ENCODE measurements at places on chromosomes 13 and 19. TPM values are rescaled to one million over a fixed set of nuclear protein-coding genes. Genes with fewer than 3 reads are reported as not detected.

- DNase-seq = no peak
Measured at GRCh38 chr13:65555962-65556361, 1674.2 kb downstream of the PCDH9 start.

DNA sequence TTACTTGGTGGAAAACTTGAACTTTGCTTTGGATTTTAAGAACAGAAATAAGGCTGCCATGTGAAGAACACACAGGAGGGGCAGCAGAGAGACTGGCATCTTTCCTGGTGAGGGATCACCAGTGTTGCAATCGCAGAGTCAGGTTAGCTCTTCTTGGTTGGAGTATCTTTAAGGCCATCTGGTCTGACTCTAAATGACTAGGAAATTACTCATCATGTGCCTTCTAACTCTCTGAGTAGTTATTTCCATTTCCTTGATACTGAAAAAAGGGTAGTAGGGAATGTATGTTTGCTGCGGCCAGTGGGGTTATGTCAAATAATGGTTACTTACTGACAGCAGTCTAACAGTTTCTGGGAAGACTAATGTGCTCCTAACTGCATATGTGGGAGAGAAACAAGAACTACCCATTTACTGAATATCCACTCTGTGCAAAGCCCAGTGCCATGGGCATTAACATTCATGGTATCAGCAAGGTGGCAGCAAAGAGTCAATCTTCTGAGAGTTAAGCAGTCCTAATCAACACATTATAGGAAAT is 122.1 kb downstream of the COG6 start:
- DNase-seq = no peak

TYROBP gene
- total RNA-seq = 41.4 TPM

FFAR3 gene
- not detected for total RNA-seq

CYP4F2 gene
- total RNA-seq = not detected

- no peak for DNase-seq
Measured at GRCh38 chr13:110511509-110512181, 49.9 kb downstream of the RAB20 start.

- peak; percentile 27 for DNase-seq
Measured at GRCh38 chr19:31214086-31214485, 135.2 kb downstream of the TSHZ3 start.

- no peak for DNase-seq
Measured at GRCh38 chr13:39417643-39418042, 185.3 kb downstream of the LHFPL6 start.

GRCh38 chr13:88979465-88980175 is 1308.4 kb downstream of the SLITRK5 start:
- DNase-seq = no peak

MCF2L gene
- total RNA-seq = 34.3 TPM

DNA sequence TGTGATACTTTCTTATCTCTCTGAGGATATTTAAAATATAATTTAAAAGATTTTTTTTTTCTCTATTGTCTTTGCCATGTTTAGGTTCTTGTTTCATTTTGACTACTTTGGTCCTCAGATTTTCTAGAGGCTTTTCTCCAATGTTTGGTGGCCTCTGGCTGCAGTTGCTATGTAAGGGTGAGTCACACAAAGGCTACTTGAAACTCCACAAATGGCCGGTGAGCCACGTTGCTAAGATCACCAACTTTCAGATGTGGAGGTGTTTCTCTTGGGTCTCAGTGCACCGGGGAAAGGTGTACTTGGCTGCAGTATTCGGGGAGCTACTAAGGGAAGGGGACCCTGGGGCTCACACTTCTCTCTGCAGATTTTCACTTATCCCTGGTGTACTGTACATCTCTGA is 248.1 kb downstream of the HS6ST3 start:
- DNase-seq = no peak

DNA sequence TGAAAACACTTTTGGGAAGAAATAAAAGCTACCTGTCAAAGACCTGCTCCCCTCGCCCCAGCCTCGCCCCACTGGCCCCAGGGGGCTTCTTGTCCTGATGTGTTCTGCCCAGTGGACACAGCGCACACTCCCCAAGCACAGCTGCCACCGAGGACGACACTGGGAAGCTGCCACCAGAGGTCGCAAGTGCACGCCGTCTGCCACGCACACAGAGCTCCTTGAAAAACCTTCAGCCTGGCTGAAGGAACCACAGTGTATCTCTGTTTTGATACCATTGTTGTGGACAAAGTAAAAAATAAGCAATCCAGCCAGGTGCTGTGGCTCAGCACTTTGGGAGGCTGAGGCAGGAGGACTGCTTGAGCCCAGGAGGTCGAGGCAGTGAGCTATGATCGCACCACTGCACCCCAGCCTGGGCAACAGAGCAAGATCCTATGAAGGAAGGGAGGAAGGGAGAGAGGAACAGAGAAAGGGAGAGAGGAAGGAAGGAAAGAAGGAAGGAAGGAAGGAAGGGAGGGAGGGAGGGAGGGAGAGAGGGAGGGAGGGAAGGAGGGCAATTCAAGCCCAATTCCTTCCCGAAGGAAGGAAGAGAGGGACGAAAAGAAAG is 57.3 kb downstream of the CEBPG start:
- DNase-seq = peak; percentile 37

DNA sequence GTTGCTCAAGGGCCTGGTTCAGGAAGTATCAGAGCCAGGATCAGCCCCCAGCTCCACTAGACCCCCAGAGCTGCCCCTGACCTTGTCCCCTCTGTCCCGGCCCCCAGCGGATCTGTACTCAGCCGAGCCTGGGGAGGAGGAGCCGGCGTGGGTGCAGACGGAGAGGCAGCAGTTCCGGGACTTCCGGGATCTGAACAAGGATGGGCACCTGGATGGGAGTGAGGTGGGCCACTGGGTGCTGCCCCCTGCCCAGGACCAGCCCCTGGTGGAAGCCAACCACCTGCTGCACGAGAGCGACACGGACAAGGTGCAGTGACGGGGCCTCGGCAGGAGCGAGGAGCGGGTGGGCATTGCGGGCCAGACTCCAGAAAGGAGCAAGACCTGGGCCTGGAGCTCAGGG is 14.6 kb downstream of the RCN3 start:
- no peak for DNase-seq

GRCh38 chr13:27379694-27380641 is 44.5 kb upstream of the GTF3A start:
- DNase-seq = peak; percentile 23

DNA sequence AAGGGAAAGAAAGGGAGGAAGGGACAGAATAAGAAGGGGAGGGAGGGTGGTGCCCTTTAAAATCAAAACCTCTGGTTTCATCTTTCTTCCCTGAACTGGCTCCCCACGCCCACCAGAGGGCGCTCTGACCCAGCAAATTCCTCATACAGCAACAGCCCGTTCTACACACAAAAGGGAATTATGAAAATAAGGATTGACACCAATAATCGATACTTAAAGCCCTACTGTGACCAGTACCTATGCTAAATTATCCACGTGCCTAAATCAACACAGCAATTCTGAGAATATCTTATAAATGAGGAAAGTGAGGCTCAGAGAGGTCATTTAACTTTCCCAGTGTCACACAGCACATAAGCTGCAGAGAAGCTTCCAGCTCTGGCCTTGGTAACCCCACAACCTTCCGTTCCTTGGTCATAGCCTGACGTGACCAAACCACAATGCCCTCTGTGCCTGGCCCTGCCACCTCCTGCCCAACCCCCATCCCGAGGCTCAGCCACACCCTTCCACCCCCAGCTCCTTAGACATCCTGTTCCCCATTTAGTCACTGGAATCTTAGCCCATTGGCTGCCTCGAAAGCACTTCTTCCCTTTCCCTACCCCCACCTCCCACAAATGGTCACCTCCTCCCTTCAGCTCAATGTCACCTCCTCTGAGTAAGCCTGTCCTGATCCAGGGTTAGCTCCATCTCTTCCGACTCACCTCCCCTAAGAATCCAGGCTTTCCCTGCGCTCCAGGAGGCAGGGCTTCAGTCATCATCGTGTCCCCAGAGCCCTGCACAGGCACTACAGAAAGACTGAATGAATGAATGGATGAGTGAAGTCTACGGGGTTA is 34.2 kb upstream of the PNMA8B start:
- DNase-seq = peak; percentile 53

DNA sequence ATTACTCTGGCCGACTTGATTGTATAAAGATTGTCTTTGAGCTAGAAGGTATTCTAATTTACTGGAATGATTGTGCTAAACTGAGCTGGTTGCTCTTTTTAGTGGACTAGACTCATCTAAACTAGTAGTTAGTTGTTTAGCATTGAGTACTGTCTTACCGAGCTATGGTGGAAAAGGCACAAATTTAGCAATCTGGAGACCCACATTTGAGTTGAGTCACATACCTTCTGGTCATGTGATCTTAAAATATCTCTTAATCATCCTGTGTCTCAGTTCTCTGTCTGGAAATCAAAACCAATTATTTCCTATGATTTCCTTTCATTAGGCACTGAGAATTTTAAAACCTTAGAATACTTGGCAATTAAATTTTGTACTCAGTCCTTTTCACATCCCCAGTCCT is 349.5 kb downstream of the IRS2 start:
- DNase-seq = no peak

GRCh38 chr13:40120781-40121180 is 465.3 kb downstream of the COG6 start:
- DNase-seq = no peak

DNA sequence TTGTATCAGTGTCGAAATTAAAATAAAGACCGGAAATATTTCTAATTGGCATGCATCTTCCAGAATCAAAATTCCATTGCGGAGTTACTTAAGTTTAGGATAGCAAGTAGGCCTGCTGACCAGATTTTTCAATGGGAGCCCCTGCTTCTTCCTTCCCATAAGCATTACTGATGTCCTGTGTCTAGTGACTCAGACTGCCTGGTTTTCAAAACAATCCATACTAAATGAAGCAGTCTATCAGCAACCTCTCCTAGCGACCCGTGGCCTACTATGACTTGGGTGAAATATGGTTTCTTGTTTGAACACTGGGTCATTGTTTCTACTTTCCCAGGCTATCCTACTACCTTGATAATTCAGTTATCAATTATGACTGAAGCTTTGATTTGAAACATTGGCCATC is 571.6 kb downstream of the TBC1D4 start:
- DNase-seq = no peak

GRCh38 chr13:87954091-87954490 is 282.9 kb downstream of the SLITRK5 start:
- DNase-seq = no peak

GRCh38 chr13:97780486-97780885 is 173.0 kb upstream of the IPO5 start:
- DNase-seq = no peak

All from tibial nerve (tissue), 4 donors.